ENCODE measurements at places on chromosomes 6 and 20.

GRCh38 chr6:30836431-30836866 is 47.9 kb upstream of the DDR1 start:
- DNase-seq = no peak

DNA sequence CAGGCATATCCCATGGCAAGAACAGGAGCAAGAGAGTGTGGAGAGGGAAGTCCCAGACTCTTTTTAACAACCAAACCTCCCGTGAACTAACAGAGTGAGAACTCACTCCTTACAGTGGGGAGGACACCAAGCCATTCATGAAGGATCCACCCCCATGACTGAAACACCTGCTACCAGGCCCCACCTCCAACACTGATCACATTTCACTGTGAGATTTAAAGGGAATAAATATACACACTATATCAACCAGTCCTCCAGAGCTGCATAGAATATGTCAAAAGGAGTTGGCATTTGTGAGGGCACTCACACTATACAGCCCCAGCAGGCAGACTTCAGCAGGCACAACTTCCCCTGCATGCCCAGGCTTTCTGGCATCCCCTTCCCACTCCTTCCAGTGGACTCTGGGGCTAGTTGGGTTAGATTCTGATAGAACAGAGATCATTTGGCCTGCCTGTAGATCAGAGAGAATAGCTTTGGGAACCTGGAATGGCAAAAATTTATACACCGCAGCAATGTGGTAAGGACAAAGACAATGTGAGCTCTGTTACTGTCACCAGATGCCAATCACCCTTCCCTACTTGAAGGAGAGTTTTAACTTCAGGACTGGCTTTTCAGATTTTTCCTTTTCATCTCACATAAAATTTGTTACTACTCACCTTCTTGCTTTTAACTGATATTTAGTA is 25.2 kb upstream of the TENT5A start:
- no peak for DNase-seq

- DNase-seq = no peak
Observed at GRCh38 chr6:25042984-25043725, 107.4 kb upstream of the RIPOR2 start.

DNA sequence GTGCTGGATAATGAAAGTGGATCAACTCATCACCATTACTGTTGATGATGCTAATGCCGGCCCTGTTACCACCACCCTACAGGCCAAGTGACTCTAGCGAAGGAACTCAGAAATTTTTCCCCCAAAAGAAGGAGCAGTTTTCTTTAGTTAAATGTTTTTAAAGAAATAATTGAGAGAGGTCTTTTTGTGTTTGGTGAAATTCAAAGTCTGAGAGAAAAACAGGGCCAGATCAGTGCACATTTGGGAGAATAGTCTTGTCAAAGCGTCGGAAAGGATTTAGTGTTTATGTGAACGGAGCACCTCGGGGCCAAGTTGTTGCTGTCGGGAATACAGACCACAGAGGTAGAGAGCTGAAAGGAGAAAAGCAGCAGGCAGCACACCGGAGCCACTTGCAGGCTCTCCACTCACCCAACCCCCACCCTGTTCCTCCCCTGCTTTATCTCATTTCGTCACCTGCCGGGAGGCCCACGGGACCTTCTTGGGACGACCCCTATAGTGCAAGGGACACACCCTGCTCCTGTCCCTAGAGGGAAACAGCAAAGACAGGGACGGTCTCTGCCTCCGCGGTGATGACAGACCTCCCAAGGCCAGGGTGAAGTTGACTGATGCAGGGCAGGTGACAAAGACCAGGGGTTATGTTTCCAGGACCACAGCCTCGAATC is 6.8 kb downstream of the TFAP2B start:
- no peak for DNase-seq

DNA sequence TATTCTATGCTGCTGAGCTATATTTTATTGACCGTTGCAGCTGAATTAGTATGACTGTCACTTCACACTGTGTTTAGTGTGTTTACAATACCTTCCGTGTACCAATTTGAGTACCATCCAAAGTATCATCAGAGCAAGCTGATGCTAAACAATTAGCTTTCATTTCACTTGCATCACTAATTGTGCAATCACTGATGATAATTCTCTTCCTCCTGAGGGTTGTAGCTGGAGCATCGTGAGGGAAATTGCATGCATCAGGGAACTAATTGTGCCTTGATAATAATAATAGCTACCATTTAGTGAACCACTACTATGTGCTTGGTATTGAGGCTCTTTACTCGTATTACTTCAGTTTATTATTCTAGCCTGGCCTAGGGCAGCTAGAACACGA is 384.8 kb upstream of the SOX4 start:
- no peak for DNase-seq

- DNase-seq = peak; percentile 47
Observed at GRCh38 chr20:49928411-49929141, 7.6 kb upstream of the RNF114 start.

DNA sequence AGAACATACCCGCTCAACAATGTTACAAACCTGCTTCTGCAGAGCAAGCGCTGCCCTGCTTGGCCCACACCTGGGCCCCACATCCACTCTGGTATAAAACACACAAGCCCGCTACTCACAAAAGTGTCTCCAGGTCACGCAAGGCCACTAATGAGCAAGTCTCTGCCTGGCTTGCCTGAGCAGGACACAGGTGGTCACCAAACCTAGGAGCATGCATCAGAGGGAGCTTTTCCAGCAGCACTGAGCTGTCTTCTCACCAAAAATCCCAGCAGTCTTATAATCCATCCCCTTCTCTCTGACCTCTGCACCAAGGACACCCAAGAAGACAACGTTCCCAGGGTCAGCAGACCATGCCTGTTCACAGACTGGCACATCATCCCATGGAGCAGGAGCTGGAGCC is 100.8 kb downstream of the DLL1 start:
- no peak for DNase-seq

DNA sequence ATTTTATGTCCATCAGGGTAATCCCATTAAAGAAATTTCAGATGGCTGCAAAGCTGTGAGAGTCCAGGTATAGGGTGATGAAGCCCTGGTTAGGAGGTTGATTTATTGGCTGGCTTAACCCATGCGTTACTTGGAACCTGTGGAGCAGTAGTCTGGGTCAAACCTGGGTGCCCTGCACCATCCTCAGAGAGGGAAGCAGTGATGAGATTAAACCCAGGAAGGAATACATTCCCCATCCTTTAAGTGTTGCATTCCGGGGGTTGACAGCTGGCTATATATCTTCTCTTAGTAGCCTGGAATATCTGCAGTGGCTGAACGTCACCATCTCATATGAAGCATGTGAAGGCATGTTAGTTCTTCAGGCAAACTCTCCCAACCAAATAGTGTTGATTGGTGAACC is 44.9 kb upstream of the JAG1 start:
- no peak for DNase-seq

DNA sequence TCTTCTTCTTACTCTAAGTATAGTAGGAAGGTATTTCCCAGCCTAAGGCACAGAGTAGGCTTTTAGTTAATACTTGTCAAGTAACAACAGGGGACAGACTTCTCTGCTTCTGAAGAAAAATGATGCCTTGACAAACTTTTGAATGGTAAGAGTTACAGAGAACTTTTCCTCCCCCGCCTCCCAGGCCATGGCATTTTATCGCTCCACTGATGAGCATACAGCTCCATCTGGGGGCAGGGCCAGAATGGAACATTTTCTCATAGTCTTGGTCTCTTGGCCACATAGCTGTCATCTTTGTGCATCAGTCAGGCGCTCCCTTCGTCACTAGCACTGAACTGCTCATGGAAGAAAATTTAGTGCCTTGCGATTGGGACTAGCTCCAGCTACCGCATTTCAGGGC is 1066.8 kb upstream of the CITED2 start:
- DNase-seq = no peak

DNA sequence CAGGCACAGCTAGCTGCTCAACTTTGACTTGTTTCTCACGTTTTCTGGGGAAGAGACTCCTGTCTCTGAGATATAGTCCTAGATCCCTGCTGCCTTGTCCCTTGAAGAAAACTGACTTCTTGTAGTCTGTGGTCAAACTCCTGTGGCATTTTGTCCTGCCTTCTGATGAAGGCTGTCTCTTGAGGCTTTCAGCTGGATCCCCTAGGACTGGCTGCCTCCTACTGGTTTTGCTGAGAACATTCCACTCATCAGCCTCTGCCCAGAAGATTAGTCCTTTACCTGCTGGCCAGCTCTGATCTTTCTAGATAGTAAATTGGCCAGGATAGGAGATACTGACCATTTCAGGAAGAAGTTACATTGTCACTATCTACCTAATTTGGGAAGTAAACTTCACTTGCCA is 71.9 kb upstream of the CNR1 start:
- DNase-seq = no peak

DNA sequence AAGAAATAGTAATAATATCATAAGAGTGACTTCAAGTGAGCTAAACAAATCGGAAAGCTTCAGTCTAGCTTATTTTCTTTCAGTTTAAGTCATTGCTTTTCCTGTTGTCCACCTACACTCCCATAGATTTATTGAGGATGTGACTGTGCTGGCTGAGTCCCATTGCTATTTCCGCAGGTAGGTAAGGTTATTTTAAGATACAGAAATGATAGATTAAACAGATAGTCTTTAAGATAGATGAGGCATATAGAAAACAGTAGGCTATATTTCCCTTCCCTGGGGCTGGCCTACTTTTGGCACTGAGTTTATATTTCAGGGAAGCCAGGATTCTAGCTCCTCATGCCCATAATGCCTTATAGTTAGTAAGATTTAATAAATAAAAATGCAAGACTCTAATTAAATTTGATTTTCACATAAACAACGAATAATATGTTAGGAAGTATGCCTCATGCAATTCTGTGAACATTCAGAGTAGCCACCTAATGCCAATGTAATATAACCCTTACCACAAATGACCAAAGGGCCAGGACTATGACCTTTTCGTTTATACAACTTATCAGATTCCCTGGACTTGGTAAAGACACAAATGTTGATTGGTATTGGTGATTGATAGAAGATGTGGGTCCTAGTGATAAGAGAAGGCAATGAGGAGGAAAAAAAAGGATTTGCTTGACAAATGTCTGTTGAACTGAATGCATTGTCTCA is 1079.3 kb downstream of the EPHA7 start:
- no peak for DNase-seq

- no peak for DNase-seq
Observed at GRCh38 chr6:152821525-152821924, 70.9 kb downstream of the VIP start.

GRCh38 chr20:53738039-53738944 is 144.7 kb upstream of the ZNF217 start:
- DNase-seq = no peak

- no peak for DNase-seq
Observed at GRCh38 chr20:52172392-52173047, 19.1 kb downstream of the ZFP64 start.

DNA sequence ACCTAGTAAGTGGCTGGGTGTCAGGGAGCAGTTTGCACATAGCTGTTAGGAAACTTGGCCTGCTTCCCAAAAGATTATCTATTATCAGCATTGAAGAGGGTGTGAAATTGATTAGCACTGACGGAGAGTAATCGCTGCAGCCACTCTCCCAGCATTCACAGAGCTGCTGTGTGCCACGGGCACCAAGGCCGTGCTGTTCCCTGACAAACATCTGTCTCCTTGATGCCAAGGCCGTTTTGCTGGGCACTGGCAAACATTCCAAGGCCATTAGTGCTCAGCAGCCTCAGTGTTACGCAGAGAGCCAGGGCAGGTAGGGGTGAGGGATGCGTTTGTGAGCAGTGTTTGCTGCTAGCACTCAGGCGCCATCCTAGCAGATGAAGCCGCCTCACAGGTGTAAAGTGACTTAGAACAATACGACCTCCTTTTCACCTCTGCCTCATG is 57.7 kb upstream of the VSTM2L start:
- DNase-seq = no peak

GRCh38 chr6:44266347-44266746 is 996 bp upstream of the NFKBIE start:
- DNase-seq = no peak

- no peak for DNase-seq
Observed at GRCh38 chr6:15183979-15184378, 61.9 kb upstream of the JARID2 start.

DNA sequence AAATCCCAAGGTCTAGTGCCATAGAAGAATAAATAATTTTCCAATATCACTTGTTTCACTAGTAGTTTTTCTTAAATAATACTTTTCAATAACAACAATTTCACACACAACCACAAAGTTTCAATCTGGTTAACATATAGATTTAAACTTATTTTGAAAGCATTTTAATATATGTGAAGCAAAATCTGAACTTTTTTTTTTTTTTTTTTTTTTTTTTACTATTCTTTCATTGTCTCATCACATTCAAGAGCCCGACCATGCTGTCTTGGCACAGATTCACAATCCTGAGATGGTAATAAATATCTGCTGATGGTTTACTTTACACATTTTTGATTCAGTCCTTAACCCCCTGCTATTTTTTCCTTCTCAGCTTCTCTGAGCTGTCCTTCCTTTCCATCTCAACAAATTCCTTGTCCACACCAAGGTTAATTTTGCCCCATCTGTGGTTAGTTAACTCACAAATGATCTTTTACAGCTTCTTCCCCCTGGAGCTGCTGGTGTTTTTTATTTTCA is 262.8 kb downstream of the TMEM242 start:
- no peak for DNase-seq
